ENCODE measurements at places on chromosomes 6 and 20.

- DNase-seq, result no peak
Observed at GRCh38 chr6:41352907-41353306, 17.5 kb downstream of the NCR2 start.

GRCh38 chr20:55947701-55948100, 57.6 kb downstream of the CBLN4 start:
- DNase-seq, result no peak

- no peak for DNase-seq
Observed at GRCh38 chr20:42261766-42262270, 643.6 kb upstream of the CHD6 start.

DNA sequence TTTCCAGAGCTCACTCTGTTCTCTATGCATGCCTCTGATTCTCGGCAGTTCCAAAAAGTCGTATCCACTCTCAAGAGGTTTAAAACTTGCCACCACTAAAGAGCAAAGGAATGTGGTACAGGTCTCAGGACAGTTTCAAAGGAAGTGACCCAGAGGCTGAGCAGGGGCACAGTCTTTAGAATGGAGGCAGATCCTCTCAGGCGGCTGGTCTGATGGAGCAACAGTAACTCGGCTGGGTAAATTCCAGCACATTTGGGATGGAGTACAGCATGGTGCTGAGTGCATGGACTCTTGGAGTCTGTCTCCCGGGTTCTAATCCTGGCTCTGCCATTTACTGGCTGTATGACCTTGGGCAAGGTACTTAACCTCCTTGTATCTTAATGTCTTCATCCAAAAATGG, 88.1 kb upstream of the BACH2 start:
- no peak for DNase-seq

DNA sequence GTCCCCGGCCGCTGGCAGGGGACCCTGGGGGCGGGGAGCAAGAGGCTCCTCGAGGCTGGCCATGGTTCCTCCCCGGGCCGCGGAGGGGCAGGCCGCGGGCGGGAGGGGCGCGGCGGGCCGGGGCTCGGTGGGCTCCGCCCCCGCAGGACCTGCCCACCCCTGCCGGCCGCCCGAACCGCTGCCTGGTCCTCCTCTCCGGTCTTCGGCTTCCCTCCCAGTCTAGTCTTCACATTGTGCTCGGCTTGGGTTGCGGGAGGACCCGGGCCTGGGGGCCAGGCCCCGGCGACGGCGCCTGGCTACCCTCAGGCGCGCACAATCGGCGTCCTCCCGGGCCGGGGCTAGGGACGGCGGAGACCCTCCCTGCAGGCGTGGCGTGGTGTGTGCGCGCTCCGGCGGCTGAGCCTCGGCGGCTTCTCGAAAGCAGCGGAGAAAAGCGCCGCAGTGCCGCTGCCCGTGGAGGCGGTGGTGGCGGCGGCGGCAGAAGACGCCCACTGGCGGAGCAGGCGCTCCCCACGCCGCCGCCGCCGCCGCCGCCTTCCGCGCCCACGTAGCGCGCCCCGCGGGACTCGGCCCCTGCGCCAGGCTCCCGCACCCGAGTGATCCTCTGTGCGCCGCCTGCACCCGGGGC, at the start of gene PDE10A:
TSS of gene PDE10A (minus strand) at position 493 of the 628 bp plus-strand sequence. CDS start at position 63, 430 bp downstream.
- DNase-seq, result peak; percentile 45

DNA sequence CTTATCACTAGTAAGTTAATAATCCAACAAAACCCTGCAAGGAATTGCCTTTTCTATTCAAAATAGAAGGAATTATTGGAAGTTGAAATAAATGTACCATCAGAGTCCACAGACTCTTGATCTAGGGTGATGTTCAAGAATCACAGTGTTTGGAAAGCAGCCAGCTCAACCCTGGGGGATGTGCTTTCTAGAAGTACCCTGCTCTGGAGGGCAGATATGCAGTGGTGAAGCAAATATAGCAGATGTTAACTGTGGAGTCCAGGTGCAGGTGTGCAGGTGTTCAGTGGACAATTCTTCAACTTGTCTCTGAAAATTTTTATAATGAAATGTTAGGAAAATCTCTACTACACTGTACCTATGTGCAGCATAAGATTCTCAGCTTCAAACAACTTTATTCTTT, 9.1 kb upstream of the INSM1 start:
- DNase-seq, result no peak

DNA sequence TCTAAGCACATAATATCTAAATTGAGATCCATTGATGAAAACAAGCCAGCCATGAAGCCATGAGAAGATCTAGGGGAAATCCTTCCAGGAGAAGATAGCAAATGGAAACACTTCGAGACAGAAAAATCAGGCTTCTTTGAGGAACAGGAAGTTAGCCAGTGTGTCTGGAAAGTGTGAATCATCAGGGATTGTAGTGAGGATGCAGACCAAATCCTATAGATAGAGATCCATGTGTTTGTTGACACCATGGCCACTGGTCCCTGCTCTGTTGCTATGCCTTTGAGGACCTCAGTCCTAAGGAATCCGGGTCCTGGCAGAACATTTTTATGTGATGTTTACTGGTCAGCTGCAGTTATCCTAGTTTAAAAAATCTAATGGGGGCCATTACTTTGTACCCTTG, 6.6 kb upstream of the ELOVL2 start:
- DNase-seq, result peak; percentile 62

DNA sequence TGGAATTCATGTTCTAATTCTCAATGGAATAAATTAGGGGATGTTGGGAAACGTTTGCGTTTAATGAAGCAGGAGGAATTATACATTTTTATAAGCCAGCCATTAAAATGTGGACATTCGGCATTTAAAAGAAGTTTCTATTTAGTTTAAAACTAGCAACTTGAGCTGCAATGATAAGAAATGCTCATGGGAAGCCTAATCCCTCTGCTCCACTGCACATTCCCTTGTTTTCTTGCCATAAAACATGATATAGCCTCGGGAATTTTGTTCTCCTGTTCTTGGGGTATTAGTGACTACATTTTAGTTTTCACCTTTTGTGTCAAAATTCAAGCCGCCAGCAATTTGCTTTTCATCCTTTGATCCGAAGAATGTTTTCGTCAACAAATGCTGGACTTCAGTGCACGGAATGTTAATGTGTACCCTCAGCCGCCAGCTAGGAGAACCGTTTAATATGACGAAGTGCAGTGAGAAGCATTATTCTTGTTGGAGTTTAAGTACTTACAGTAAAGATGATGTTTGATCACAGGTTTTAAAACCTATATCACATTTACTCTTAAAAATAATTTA, 137.9 kb downstream of the HIVEP1 start:
- DNase-seq, result no peak

Measured in fibroblast of skin of scalp (primary cell).